Anterior cingulate cortex (tissue), 58 donors: ENCODE measurements at places on chromosomes 13 and 19.
A peak's percentile ranks its signal among the peaks of the same experiment; 100 is the strongest.

GRCh38 chr13:110034031-110034549 lies 247.7 kb upstream of the IRS2 start:
- no peak for DNase-seq

DNA sequence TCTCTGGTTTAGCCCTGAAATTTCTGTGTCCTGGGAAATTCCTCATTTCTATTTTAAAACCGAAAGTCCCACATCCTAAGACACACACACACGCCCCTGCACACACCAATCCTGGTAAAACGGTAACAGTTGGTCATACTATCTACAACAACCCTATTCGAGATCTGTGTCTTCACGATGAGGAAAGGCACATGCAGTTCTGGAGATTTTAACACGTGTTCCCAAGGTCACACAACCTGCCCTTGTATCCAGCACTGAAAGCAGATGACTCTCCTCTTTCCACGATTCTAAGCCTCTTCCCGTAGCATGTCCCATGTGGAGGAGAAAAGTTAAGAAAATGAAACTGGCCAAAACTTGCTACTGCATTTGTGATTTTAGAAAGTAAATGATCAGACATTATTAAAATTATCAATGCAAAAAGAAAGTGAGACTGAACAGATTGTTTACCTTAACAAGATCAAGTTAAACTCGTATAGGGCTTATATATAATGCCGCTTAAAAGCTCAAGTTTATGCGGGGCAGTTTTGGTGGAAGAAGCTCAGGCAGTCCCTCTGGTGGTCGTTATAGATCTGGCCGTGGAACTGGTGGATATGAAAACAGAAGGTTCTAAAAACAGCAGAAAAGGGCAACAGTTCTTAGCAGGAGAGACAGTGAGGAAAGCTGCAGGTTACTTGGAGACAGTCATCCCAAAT lies 32.7 kb downstream of the VSTM1 start:
- no peak for DNase-seq

GRCh38 chr13:50654331-50654730 lies 189.2 kb downstream of the DLEU7 start:
- DNase-seq = no peak

DNA sequence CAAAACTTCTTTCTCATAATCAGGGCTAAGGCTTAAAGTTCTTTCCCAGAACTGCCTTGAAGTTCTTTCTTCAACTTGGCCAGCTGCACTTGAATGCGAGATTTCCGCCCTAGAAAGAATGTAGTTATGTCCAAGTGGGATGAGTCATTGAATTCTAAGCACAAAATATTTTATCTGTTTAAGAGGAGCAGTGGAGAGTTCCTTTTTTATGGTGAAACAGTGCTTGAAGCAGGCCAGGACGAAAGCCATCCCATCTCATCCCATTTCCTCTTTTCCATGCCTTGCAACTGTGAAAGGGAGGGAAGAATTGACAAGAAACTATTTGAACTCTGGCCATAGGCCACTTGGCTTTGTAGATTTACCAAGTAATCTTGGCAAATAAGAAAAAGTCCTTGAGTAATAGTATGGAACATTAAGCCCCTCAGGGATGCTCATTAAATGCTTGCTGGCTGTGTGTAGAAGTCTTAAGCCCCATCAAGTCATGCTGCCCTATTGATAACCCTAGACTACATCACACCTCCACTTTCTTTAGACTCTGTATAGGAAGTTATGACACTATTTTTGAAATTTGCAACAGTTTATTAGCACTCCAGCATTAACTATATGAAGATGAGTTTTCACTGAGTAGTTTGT lies 174.5 kb downstream of the KCTD12 start:
- DNase-seq = no peak

- DNase-seq = peak; percentile 60
Observed at GRCh38 chr19:13784731-13785452, 10.4 kb upstream of the ZSWIM4 start.

- no peak for DNase-seq
Observed at GRCh38 chr13:44504116-44504515, 72.0 kb downstream of the TSC22D1 start.

DNA sequence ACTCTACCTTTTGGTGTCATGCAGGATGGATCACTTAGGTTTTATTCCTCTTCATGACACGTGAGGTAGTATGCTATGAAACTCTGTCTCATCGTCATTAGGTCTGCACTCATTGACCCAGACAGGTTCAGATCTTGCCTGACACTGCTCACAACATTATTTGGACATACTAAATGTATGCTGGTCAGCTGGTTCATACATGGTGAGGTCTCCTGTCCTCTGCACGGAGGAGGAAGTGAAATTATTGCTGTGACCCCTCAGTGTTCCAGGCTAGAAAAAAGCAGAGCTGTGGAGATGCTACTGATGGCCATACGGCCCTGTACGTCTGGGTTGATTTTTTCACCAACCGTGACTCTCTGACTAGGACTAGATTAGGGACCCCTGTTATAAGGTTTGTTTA lies 35.8 kb downstream of the LATS2 start:
- no peak for DNase-seq

DNA sequence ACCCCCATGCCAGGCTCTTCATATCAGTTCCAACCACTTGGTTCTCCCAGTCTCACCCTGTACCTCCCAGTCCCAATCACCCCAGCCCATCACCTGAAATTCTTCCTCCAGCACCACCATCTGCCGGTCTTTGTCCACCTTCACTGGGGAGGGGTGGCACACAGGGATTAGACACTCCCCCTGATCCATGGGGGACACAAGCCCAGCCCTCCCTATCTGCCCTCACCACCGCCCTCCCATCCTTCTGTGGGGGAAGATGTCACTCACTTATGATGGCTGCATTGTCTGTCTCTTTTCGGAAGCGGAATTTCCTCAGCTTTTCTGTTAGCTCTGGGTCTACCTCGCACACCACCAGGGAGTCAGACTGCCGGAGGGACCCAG lies 685 bp downstream of the GMFG start:
- DNase-seq = no peak

DNA sequence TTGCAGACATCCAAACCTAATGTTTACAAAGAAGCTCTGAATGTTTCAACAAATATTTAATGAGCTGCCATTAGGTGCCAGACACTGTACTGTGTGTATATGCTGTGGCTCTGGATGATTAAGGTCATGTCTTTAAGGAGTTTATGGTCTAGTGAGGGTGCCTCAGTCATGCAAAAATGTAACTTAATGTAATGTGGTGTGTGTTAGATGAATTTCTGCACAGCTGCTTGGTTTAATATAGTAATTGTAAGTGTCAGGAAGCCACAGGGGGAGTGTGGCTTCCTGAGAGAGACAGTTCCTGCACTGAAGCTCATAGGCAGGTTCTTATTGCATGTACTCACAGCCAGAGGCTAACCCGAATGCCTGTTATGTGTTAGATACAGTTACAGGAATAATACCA lies 43.3 kb downstream of the SPATA13 start:
- DNase-seq = no peak

GRCh38 chr13:98397221-98397620 lies 179.7 kb downstream of the STK24 start:
- no peak for DNase-seq

GRCh38 chr19:16559780-16560276 lies 12.4 kb downstream of the SLC35E1 start:
- no peak for DNase-seq

GRCh38 chr13:57665481-57665880 lies 33.9 kb downstream of the PCDH17 start:
- no peak for DNase-seq

- DNase-seq = no peak
Observed at GRCh38 chr13:76976490-76976889, 15.4 kb upstream of the CLN5 start.

DNA sequence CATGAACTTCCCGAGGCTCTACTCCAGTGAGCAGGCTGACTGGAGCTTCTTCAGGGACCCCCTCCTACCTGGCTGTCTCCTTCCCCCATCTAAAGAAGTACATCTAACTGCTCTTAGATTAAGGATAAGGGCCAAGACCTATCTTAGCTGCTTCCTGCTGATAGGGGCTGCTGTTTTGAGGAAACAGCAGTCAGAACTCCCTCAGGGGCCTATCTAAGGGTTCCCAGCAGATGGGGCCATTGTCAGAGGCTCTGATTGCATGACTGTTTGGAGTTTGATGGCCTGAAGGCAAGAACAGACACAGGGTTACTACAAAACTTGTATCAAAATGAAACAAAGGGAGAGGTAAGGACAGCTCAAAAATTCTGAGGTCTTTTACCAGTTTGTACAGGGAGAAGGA lies 2636.9 kb upstream of the PCDH20 start:
- DNase-seq = no peak

GRCh38 chr13:35978607-35979316 lies 152.4 kb downstream of the DCLK1 start:
- DNase-seq = no peak

- DNase-seq = no peak
Observed at GRCh38 chr19:47330466-47330869, 1.5 kb upstream of the C5AR2 start.

DNA sequence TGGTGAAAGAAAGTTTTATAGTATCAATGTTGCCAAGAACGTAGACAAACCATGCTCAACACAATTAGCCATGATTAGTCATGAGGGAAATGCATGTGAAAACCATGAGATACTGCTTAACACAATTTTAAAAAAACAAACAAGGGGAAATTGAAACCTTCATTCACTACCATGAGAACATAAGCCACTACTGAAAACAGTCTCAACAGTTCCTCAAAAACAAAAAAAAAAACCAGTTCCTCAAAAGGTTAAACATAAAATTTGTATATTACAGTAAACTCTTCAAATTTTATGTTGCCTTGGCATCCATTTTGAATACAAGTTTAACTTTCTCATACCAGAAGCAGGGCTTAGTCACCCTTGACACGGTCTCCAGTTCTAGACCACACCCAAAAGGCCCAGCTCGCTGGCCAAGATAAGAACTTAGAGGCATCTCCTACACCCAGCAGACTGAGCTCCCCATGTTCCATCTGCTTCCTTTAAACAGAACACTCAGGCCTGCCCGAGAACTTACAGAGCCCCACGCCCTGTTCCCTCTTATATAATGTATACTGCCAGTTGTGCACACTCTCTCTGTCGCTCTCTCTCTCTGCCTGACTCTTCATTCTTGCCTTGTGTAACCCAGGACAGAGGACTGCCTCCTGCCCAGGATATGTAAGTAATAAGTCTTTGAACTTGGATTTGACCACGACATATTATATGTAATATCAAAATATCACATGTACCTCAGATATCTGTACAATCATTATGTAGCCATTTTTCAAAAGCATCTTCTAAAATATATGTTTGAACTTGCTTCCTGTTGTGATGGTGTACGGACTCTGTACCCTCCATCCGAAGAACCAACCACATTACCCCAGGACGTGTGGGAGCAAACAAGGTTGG lies 67.4 kb downstream of the STK24 start:
- DNase-seq = no peak

DNA sequence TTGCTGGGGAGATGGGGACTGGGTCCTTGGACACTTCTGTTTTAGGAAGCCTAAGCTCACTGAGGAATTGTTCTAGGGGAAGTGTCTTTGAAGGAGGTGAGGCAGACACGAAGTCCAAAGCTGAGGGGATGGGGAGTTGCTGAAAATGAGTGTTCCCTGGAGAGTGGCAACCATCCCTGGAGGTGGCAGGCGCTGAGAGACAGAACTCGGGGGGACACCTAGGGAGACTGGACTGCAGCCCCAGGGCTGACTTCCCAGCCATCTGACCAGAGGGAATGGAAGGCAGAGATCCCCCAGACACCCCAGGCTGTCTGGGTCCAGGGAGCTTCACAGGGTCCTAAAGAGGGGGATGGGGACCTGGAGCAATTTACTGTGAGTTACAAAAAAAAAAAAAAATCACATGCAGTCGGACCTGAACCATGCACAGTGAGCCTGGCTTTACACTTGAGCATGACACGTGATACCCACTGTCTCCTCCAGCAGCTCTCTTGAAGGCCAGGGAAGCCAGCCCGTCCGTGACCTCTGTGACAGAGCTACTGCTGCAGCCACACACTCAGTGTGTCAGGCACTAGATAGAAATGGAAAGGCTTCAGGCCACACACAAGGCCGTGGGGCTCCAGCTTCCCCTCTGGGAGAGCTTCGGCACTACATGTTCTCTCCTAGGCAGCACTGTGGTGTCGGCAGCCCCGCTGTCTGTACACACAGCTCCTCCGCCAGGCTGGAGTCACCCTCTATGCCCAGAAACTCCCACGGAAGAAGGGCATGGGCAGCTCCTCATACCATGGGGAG lies 77.1 kb upstream of the KCTD15 start:
- no peak for DNase-seq

GRCh38 chr13:35484384-35484783 lies 7.9 kb upstream of the MAB21L1 start:
- DNase-seq = no peak

DNA sequence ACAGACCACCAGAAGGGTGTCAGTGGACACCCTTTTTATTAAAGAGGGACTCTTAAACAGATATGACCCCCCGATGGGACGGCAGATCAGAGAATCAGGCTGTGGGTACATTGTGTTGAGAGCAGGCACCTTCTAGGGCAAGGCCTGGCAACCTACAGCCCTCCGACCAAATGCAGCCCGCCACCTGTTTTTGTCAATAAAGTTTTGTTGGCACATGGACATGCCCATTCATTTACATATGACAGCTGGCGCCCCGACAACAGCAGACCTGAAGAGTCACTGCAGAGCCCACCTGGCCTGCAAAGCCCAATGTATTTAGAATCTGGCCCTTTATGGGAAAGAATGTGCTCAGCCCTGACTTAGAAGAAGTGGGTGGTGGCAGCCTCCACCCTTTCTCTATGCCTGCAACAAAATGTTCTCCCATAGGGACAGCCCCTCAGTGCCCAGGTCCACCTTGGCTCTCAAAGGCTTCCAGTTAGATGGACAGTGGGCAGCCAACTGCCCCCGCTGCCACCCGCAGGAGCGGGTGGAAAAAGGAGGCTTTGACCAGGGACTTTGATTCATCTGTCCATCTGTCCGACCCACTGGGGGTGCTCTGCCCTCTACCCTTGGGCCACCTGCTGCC lies 184.9 kb downstream of the PTPRS start:
- no peak for DNase-seq

DNA sequence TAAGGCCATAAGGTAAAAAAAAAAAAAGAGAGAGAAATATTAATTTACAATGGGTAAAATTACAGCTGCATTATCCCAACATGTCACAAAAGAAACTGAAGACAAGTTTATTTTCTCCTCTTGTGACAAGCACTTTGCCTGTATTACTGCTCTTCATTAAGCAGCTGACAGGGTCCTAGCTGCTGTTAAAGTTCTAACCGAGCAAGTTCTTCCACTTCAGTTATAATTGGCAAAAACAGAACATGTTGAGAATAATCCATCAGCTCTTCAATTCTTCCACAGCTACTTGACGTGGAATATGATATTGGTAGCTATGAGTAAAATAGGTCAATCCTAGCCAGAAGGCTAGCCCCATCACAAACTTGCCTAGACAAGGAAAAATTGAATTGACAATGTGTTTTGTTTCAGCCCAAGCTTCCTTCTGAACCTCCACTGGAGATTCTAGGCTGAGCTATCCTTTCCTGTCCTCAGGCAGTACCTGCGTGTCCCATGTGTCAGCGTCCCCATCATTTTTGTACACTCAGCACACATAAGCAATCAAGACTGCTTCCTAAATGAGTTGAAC lies 32.2 kb upstream of the DOCK9 start:
- DNase-seq = no peak

DNA sequence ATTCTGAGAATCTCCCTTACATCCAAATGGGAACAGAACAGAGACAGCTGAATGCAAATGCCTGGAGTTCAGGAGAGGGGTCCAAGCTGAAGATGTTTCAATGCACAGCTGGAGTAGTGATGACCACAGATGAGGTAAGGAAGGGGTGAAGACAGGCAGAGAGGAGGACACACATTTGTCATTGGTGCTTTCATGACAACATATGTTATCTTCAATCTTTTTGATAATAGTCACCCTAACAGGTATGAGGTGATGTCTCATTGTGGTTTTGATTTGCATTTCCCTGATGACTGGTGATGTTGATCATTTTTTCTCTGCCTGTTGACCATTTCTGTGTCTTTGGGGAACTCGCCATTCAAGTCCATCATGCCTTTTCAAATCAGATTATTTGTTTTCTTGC lies 19.2 kb downstream of the SIGLEC7 start:
- no peak for DNase-seq
